Stimulated activated CD4-positive, alpha-beta T cell treated with anti-CD3 and anti-CD28 coated beads, Interleukin-12 subunit alpha, Interleukin-12 subunit beta, amount 100 ng/mL, for 24 hours (primary cell): ENCODE measurements at places on chromosomes 4 and X.
A peak's percentile ranks its signal among the peaks of the same experiment; 100 is the strongest.

DNA sequence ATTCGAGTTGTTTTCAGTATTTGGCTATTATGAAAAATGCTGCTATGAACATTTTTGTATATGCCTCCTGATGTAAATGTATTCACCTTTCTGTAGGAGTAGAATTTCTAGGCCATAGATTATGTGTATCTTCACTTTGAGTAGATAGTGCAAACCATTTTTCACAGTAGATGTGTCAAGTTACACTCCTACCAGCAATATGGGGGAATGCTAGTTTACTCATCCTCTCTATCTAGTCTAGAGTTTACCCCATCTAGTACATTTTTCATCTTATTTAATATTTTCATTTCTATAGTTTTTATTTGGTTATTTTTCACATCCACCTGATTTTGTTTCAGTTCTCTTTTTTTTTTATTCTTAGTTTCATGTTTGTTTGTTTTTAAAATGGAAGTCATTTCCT is 59.0 kb downstream of the GK start:
- no peak for DNase-seq

DNA sequence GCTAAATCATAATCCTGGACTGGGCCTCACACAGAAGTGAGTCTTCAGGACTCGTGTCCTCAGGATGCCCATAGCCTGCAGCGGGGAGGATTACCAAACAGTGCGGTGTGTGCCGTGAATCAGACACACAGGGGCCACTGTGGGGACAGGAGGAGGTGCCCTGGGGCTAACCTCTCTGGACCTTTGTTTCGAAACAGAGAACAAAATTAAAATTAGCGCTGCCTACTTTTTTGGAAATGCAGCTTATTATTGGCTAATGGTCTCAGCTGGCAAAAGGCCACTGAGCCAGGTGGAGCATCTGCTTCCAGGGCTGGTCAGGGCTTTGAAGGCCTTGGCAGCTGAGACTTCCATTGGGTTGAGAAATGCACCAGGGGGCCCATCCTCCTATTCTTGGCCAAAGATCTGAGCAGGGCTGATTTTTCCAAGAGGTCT is 236.2 kb downstream of the EVC2 start:
- no peak for DNase-seq

GRCh38 chr4:169934794-169935429 is 91.3 kb downstream of the MFAP3L start:
- no peak for DNase-seq

- no peak for DNase-seq
Observed at GRCh38 chr4:2132438-2132837, 73.3 kb downstream of the NAT8L start.

DNA sequence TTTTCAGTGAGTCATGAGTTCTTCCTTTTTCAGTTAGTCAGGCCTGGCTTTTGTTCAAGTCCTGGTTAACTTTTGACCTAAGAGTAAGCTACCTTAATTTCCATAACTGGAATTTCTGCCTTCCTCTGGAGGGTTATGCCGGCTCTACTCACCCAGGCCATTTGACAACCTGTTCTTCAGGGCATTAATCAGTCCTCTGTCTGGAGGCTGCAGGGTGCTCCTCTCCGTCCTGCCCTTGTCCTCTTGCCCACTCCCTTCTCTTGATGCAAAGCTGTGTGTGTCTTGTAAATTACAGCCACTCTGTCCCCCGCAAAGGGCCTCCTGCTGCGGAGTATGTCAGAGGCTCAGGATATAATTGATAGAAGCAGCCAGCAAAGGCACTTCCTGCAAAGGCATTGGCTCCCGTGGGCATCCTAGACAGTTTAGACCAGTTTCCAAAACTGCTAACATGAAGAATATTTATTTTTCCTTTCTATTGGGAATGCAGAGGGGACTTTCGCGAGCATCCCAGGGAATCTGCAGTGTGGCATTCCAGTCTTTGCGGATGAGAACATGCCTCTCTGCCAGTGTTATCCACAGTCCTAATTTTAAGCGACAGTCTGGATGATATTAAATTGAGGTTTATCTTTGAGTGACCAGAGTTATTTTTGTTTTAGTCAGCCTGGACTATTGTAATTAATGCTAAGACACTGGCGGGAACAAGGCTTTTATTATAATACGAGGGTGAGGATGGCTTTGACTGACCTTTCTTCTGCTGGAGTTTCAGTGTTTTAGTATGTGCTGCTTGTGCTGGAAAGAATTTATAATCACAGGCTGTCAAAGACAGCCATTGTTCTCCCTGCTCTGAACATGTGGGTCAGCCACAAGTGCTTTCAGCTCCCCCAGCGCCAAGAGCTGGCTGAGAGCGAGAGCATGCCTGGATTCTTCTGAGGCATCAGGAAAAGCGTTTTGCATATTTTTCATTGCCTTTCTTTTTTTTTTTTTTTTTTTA is 74.2 kb downstream of the LIMCH1 start:
- no peak for DNase-seq

DNA sequence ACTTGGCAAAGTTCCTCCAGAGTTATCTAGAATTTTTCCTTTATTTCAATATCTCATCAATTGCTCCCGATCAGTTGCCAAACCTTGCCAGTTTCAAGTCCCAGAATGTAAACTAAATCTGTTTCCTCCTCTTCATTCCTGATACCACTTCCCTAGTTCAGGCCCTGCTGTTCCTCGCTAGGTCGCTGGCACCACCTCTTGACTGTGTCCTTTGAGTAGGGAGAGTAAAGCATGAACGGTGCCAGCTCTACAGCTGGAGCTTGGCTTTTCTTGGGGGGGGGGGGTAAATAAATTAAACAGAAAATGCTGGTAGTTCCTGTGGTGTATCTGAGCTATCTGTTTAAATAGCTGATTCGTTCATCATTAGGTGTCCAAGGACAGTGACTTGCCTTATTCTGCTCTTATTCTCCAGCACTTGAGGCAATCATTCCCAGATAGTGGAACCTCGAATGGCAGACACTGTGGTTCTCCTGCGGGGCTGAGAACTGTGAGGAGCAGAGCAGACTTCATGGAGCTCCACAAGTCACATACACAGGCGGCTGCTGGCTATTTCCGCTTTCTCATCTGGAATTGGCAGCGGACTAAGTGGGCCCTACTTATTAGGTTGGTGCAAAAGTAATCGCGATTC is 168.3 kb upstream of the FAT1 start:
- DNase-seq, result no peak

GRCh38 chrX:13028871-13029636 is 15.4 kb downstream of the FAM9C start:
- no peak for DNase-seq

GRCh38 chrX:25726539-25726938 is 411.6 kb upstream of the MAGEB18 start:
- no peak for DNase-seq

GRCh38 chr4:25844961-25845712 is 17.7 kb downstream of the SEL1L3 start:
- DNase-seq, result no peak

DNA sequence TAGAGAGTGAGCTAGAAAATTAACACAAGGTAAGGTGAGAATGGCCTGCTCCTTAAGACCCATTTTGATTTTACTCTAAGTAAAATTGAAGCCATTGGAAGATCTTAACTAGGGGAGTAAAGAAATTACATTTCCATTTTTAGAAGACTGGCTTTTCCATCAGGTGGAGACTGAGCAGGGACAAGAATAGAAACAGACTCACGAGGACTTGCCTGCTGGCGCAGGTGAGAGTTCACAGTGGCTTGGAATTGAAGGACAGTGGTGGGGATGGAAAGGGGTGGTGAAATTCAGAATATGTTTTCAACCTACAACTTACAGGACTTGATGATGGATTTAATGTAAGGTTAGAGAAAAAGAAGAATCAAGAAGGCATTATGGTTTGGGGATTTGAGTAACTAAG is 427.4 kb downstream of the INPP4B start:
- DNase-seq, result no peak

DNA sequence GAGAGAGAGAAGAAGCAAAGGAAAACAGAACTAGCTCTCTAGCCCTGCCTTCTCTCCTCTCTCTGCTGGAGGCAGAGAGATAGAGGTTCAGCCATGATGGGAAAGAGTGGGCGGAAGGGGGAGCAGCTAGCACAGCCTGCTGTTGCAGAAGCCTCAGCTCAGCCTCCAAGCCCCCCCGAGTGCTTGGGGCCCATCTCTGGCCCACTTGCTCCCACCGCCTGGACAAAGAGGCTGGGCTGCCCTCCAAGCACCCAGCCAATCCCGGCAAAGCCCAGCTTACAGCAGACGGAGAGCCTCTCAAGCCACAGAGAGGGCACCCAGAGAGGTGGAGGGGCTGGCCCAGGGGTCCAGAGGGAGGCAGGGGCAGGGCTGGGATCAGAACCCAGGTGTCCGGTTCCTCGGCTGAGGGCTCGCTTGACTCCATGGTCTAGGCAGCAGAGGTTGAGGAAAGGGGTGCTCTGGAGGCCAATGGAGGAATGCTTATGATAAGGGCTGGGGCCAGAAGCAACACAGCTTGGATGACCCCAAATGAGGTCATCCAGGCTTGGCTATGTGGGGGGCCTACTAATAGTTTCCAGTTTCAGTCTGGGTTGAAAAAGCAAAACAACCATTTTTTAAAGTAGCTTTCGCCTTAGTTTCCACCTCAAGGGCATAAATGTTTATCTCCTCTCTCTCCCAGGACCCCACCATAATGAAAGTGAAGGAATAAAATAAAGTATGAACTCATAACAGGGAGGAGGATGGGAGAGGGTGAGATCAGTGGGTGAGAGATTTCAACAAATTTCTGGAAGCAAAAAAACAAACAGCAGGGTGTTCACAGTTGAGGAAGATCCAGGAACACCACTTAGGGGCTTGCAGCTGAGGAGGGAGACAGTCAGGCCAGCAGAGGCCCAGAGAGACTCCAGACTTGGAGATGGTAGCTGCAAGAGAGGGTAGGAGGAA is 24.9 kb upstream of the IQSEC2 start:
- DNase-seq, result no peak

- DNase-seq, result no peak
Observed at GRCh38 chr4:140256941-140257340, 103.0 kb upstream of the MAML3 start.

DNA sequence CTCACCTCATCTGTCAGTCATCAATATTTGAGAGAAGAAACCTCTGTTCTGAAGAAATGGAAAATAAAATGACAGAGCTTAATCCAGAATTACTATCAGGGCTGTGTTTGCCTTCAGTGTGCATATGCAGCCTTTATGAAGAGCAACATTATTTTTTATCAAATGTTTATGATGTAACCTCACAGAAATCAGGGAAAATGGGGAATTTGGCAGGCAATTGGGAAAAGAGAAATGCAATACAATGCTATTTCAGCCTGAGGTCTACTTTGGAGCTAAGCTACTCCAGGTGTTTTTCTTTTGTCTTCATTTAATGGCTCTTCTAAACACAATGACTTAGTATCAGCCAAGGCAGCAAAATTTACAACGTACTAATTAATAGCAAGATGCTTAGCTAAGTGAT is 241.1 kb upstream of the TET2 start:
- DNase-seq, result no peak

GRCh38 chr4:42655269-42655637 is 1.7 kb downstream of the ATP8A1 start:
- DNase-seq, result no peak

DNA sequence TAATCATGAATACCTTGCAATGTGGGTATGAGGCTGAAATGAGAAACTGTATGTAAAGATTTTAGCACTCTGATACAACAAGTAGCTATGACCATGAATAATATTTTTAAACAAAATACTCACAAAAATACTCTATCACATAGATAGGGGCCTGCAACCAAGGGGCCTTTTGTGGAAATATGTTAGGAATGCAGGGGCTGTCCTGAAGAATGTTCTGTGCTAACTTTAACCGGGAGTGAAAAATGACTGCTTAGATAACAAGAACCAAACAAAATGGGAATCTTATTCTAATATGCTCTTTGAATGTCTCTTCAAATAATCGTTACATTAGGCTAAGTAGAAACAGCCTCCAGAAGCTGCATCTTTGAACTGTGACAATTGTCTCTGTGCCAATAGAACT is 37.9 kb upstream of the GYPA start:
- DNase-seq, result no peak

- DNase-seq, result no peak
Observed at GRCh38 chrX:24266996-24267395, 46.9 kb downstream of the SUPT20HL2 start.

GRCh38 chr4:183834252-183834651 is 70.9 kb upstream of the STOX2 start:
- DNase-seq, result no peak

GRCh38 chrX:13741695-13742094 is 7.1 kb downstream of the OFD1 start:
- DNase-seq, result no peak

- no peak for DNase-seq
Observed at GRCh38 chrX:131728295-131729145, 184.6 kb downstream of the OR13H1 start.

- DNase-seq, result no peak
Observed at GRCh38 chr4:38688676-38689355, 24.8 kb downstream of the KLF3 start.

DNA sequence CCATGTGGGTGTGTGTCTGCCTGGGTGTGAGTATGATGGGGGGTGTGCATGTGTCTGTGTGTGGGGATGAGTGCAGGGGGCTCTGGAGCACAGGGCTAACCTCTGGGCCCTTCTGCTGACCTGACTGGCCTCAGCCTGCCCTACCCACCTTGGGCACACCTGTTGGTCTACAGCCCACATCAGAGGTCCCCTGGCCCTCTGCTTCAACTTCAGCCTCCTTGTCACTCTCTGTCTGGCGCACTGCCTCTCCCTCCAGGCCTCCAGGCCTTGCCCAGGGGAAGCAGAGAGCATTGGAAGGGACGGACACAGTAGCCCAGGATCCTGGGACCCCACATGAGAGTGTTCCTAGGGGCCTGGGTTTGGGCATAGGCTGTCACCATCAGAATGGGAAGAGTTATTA is 115.4 kb downstream of the EFNB1 start:
- DNase-seq, result no peak

DNA sequence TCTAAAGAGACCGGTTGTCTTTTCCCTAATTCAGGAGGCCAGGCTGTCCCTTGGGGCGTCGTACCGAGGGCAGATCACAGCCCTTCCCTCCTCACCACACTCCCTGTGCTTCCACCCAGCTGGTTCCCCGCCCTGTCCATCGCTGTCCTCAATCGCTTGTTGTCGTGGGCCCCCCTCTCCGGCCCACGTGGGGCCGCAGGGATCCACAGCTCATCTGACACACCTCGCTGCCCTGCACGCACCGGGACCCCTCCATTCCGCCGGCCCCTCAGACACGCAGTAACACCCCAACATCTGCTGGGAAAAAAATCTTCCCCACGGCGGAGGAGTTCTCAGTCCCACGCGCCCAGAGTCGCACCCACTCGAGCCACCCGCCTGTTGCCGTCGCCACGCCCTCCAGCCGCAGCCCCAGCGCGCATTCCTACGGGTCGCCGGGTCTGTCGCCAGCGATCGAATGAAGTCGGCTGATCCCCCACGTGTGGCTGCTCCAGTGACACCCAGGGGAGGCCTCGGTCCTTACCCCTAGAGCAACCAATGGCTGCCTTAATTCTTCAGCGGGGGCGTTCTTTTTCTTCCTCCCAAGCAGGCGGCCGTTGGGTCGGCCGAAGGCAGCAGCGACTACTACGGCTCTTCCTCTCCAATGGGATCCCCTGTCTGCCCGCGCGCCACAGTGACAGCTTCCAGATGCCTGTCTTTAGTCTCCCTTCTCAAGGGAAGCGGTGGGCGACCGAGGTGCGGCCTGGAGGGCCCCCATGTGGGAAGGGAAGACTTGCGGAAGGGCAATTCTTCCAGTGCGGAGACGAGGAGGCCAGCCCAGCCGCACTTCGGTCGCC is 893 bp upstream of the SEPTIN11 start:
- DNase-seq, result peak; percentile 46

- DNase-seq, result no peak
Observed at GRCh38 chr4:186131935-186132334, 27.4 kb downstream of the FAM149A start.

- DNase-seq, result no peak
Observed at GRCh38 chrX:2676794-2677675, 14.1 kb upstream of the CD99 start.

- DNase-seq, result no peak
Observed at GRCh38 chrX:46366381-46367207, 178.6 kb downstream of the ZNF674 start.
